ENCODE measurements at places on chromosomes 1 and 21.

DNA sequence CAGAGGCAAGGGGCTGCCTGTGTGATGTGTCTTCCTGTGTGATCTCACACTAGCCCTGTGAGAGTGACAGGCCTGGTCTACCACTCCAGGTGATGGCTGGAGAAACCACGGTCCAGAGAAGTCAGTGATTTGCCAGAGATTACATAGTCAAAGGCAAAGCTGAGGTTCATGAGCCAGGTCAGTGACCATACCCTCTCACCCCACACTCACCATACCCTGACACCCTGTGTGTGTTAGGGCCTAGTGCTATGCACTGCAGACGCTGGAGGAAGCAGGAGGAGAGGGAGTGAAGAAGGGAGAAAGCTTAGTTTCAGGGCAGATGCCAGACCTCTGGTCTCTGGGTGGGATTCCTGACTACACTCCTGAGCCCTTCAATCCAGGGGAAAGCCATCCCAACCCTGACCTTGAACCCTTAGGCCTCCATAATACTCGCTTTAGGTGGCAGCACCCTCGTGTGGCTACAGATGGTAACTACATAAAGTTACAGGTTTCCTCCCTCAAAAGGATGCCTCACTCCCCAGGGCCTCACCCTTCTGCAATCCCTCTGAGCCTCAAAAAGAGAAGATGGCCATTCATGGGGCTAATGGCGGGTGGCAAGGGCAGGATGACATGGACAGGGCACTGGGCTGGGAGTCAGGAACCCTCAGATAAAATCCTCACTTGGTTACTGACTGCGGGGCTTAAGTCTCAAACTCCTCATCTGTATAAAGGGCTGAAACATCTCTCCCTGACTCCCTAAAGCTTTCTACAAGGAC is 20.8 kb upstream of the SDC3 start:
- no peak for DNase-seq

- no peak for DNase-seq
Measured at GRCh38 chr1:85707267-85707989, 805 bp downstream of the ZNHIT6 start.

GRCh38 chr1:202143768-202144401 is 652 bp downstream of the ARL8A start:
- no peak for DNase-seq

GRCh38 chr21:28196981-28197380 is 795.7 kb downstream of the LTN1 start:
- DNase-seq = no peak

- DNase-seq = no peak
Measured at GRCh38 chr1:4908486-4908885, 254.1 kb downstream of the AJAP1 start.

DNA sequence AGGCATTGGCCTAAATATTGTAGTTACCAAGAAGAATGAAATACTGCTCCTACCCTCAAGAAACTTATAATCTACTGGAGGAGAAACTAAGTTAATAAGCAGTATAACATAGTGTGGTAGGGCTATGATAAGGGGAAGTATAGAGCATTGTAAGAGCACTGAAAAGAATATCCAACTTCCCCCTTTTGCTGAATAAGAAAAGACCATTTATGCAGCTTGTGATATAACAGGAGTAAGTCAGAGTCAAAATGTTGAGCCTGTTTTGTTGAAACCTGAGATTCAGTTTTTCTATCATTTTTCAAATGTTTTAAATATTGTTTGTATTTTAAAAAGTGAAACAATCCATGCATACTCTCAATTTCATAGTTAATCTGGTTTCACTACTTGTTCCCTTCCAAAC is 48.3 kb upstream of the FCRL4 start:
- no peak for DNase-seq

GRCh38 chr1:159786465-159786864 is 5.7 kb downstream of the DUSP23 start:
- DNase-seq = no peak

GRCh38 chr1:103198076-103198475 is 89.8 kb upstream of the COL11A1 start:
- no peak for DNase-seq

GRCh38 chr1:6954591-6954990 is 169.3 kb downstream of the CAMTA1 start:
- no peak for DNase-seq

DNA sequence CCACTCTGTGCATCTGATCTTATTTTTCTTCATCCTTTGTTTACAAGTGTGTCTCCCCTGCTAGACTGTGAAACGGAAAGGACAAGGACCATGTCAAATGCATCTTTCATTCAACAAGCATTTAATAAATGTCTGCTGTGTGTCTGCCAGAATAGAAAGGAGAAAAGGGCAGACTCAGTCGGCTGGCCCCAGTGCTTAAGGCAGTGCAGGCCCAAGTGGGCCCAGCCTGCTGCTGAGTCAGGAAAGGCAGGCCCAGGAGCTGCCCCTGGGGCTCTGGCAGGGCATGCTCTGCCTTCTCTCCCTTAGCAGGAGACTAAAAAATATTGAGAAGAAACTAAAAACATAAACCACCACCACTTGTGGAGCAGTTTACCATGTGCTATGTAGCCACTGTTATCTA is 38.1 kb downstream of the PLEKHA6 start:
- DNase-seq = no peak

GRCh38 chr1:205493241-205494085 is 11.0 kb upstream of the CDK18 start:
- DNase-seq = peak; percentile 28

DNA sequence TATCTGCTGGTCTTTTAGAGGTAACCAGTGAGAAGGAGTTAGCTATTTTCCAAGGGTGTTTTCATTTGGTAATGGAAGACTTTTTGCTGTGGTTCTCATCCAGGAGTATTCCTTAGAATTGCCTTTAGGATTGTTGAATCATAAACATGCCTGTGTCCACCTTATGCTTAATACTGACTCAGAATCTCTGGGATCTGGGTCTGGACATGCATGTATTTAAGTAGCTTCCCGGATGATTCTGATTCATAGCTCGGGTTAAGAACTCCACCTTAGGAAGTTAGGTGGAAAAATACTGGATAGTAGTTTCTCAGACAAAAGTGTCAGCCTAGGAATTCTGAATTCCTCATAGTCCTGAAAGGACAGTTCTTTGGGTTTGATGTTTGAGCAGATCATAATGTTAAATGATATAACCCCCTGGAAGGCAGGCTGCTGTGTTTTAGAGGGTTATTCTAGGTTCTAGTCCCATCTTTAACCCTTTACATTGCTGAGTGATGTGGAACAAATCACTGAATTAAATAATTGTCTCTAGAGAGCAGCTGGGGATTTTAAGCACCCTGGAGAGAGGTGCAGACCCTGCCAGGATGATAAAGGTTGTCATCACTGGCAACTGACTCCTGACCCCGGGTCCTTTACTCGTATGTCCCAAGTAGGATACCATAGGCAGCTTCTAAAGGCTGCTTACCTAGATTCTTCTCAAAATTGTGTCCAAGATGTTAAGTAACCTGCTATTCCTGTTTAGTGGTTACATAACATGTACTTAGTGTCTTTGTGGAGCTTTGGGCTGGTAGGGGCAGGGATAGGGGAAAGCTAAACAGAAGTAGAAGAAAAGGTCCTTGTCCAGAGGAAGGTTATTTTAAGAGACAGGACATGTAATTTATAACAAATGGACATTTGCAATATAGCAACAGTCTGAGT is 14.5 kb upstream of the C4BPB start:
- no peak for DNase-seq

GRCh38 chr1:208227366-208227765 is 16.8 kb downstream of the PLXNA2 start:
- no peak for DNase-seq

DNA sequence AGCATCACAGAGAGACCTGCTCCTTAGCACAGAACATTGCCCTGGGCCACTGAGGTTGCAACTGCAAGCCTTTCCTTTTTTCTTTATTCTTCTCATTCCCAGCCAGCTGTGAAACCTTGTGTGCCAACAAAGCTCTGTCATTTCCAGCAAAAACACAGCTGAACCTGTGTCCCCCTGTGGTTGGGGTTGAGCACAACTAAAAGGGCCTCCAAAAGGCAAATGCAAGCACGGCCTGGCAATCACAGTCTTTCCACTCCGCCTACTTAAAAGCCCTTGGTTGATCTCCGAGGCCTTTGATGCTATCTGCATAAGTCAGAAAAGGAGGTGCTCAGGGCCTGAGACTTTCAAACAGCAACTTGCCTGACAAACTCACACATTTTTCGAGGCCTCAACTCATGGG is 32.7 kb downstream of the SUSD4 start:
- DNase-seq = no peak

GRCh38 chr1:48572646-48573258 is 100.7 kb upstream of the SPATA6 start:
- no peak for DNase-seq

- no peak for DNase-seq
Measured at GRCh38 chr1:110055493-110056284, 14.8 kb downstream of the ALX3 start.

GRCh38 chr1:192227330-192227729 is 69.1 kb downstream of the RGS18 start:
- no peak for DNase-seq

GRCh38 chr1:180994262-180994661 is 28.4 kb downstream of the STX6 start:
- DNase-seq = no peak

DNA sequence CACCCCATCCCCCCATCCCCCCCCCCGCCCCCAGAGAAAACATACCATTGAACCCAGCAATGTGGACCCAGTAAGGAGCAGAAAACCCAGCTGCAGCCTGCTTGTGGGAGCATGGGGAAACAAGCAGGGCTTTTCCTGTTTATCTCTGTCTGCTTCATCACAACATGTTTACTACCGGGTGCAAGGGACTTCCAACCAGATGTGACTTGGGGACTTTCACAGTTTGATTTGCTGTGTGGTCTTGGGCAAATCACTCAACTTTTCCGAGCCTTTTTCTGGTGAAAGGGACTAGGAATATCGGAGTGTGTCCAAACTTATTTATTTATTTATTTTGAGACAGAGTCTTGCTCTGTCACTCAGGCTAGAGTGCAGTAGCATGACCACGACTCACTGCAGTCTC is 3.2 kb downstream of the TMCC2 start:
- no peak for DNase-seq

GRCh38 chr1:102699524-102699923 is 408.8 kb downstream of the COL11A1 start:
- DNase-seq = no peak

DNA sequence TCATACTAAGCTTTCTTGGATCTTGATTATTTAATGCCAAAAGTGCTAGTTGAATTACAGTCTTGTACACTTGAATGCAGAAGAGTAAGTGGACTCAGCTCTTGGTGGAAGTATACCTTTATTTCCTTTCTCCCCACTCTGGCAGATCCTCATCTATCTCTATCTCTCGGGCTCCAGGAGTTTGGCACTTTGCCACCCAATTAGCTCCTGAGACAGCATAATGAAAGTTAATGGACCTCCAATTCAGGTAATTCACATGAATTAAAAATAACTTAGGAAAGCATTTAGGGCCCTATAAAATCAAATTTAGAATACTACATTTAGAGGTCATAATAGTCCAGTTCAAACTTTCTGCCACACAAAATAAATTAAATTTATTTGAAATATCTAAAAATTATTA is 67.4 kb downstream of the OLFM3 start:
- DNase-seq = no peak

- DNase-seq = no peak
Measured at GRCh38 chr1:13754510-13755103, 54.6 kb downstream of the PRDM2 start.

GRCh38 chr21:46040707-46041106 is 57.2 kb upstream of the COL6A2 start:
- DNase-seq = no peak

DNA sequence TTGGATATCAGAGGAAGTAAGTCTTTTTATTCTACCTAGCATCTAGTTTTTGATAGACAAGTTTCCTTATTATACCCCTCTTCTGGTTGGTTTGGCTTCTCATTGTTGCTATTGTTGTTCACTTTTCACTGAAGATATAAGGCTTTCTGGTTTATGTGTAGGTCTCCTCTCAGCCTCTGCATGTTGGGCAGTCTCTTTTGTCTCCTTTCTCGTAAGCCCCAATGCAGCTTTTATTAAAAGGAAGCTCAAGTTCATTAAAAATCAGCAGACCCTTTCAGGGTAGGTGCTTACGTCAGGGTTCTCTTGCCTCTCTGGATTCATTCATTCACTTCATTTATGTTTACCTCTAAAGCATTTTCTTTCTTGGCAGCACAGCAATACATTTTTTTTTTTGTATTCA is 4.8 kb upstream of the DHX9 start:
- no peak for DNase-seq

DNA sequence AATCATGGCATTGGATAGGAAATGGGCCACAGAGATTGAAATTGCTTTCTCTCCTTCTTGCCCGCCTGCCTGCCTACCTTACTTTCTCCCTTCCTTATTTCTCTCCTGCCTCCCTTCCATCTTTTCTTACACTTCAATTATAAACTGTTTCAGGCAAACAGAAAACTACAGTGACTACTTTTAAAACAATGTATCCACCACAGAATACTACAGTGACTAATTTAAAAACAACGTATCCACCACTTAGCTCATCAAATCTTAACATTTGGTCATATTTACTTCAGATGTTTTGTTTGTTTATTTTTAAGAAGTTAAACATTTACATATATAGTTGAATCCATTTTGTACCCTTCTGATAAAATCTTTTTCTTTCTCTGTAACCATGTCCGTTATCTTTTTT is 54.4 kb downstream of the SNRPE start:
- DNase-seq = no peak

DNA sequence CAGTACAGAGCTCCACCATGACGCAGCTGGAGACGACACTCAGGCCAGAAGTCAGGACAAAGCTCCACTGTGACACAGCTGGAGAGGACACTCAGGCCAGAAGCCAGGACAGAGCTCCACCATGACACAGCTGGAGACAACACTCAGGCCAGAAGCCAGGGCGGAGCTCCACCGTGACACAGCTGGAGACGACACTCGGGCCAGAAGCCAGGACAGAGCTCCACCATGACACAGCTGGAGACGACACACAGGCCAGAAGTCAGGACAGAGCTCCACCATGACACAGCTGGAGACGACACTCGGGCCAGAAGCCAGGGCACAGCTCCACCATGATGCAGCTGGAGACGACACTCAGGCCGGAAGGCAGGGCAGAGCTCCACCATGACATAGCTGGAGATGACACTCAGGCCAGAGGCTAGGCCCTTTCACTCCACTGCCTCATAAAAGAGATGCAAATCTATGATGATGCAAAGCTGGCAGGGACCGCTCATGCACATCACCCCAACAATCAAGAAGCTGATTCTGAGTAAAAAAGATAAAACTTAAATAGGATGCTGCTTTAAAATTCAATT is 13.6 kb upstream of the OR2B11 start:
- DNase-seq = no peak

GRCh38 chr21:32093646-32094462 is 185.0 kb downstream of the MIS18A start:
- DNase-seq = no peak

GRCh38 chr1:175599212-175599705 is 144.1 kb downstream of the TNR start:
- DNase-seq = no peak

GRCh38 chr1:207822124-207822601 is 70.3 kb downstream of the CD46 start:
- no peak for DNase-seq

Measured in GOT3 (cell line).